ENCODE measurements at places on chromosomes 4 and X.

GRCh38 chr4:159725571-159725970, 622.7 kb downstream of the RAPGEF2 start:
- no peak for DNase-seq
- no peaks in the 10 kb centered on the region for H3K27me3 ChIP-seq
- no peak overlapping the region for H3K27ac ChIP-seq
- no peak overlapping the region for H3K4me3 ChIP-seq

DNA sequence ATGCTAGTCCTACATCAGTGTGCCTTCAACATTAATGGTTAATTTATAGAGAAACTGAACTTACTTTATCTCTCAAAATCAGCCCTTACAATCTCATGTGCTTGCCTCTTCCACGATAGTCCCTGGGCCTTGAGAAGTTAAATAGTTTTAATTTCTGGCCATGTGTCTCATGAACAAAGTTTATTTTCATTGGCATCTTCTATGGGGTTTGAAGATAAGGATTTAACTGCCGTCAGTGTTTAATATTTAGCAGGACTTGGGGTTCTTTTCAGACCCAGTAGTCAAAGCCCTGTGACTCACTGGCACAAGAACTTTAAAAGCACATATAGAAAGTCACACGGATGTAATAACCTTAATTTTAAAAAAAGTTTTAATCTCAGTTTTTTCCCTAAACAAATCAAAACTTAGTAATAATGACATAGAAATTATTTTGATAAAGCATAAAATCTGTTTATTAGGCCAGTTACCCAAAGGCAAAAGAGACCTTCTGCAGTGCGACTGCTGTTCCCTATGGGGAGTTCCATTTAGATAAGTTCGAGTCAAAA, 10.1 kb upstream of the MPP1 start:
- no peak for DNase-seq
- H3K36me3 ChIP-seq, result no peaks in the 10 kb centered on the region
- H3K27me3 ChIP-seq, result no peaks in the 10 kb centered on the region
- no peak overlapping the region for H3K27ac ChIP-seq
- H3K4me1 ChIP-seq, result no peaks in the 10 kb centered on the region

DNA sequence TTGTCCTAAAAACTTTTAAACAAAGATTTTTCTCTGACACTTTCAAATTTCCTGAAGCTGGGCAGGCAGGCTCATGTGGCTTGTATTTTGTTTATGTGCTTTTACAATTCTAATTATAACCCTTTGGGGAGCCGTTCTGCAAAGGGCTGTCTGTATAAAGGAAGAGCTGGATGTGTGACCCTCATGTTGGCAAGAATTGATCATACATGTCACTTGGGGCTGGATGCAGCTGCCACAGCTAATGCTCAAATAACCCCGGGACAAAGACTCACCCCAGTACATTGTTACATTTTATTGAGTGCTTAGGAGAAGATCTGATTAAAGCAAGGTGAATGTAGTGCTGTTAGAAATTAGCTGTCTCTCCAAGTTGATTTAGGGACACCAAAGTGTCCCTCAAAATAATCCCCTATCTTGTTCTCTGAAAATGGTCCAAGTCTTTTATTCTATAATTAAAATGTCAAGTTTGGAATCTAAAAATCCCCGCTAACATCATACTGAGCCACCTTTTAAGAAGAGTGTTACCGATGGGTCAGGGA, 13.0 kb upstream of the DAPP1 start:
- no peaks in the 10 kb centered on the region for H3K4me1 ChIP-seq
- H3K36me3 ChIP-seq, result no peaks in the 10 kb centered on the region
- no peak for DNase-seq
- no peak overlapping the region for H3K27ac ChIP-seq
- no peaks in the 10 kb centered on the region for H3K27me3 ChIP-seq
- no peak overlapping the region for H3K4me3 ChIP-seq

DNA sequence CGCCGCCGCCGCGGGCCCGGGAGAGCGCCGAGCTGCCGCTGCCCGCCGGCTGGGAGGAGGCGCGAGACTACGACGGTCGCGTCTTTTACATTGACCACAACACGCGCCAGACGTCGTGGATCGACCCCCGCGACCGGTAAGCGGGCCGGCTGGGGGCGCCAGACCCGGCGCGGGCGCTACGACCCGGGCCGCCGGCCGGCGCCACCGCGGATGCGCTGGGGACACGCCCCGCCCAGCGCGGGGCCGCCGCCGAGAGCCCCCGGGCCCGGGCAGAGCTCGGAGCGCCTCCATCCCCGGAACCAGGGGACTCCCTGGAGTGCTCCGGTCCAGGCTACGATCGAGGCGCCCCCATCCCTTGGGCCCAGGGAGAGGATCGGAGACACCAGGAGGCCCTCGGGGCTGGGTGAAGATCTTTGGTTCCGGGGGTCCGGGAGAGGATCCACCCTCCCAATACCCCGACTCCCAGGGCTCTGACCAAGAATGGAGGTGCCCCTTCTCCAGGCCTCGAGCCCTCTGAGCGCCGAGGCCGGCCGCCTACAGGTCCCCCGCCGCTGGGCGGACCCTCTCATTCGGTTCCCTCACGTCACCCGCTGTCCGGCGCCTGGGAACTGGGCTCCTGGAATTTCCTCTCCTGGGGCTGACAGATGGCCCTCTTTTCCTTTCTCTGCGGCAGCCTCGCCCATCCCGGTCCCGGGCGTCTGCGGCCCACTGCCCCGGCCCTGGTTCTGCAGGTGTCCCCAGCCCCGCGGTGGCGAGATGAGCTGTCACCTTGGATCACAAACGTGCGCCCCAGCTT, 48.8 kb downstream of the CLDN34 start:
- H3K27me3 ChIP-seq, result no peaks in the 10 kb centered on the region
- no peak overlapping the region for H3K4me3 ChIP-seq
- peak; percentile 38 for DNase-seq
- H3K27ac ChIP-seq, result peak overlapping the region; percentile 56
- no peaks in the 10 kb centered on the region for H3K4me1 ChIP-seq
- no peaks in the 10 kb centered on the region for H3K36me3 ChIP-seq

DNA sequence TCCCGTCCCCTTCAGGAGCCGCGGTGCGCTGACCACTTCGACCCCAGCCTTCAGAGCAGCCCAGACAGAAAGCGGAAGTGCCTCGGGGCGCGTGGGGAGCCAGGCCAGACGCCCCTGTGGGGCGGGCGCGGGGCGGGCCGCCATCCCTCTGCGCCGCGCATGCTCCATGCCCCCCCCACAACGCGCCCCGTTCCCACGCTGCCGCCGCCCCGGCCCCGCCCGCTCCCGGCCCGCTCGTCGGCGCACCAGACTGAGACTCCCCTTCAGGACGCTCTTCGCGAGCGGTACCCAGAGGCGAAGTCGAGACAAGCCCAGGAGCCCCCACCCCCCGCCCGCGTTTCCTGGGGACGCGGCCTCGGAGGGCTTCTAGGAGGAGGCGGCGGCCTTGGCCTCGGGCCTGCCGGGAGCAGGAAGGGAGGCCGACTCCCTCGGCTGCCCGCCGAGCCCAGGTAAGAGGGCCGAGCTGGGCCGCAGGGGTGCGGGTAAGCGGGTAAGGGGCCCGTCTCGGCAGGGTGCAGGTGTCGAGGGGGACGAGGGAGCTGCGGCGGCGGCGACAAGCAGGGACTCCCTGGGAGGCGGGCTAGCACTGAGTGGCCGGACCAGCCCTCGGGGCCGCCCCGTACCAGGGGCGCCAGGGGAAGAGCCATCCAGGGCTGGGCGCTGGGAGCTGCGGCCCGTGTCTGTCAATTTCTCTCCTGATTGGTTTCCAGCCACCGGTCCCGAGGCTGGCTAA, at the start of gene ZFP92:
Gene ZFP92 (plus strand): TSS at position 218 of the 733 bp plus-strand sequence. CDS start 6,851 bp downstream, outside the sequence.
- H3K36me3 ChIP-seq, result no peaks in the 10 kb centered on the region
- no peak for DNase-seq
- H3K27me3 ChIP-seq, result no peaks in the 10 kb centered on the region
- H3K27ac ChIP-seq, result no peak within 1 kb of the TSS
- H3K4me3 ChIP-seq, result peak within 1 kb of the TSS; percentile 48
- H3K4me1 ChIP-seq, result peaks cover 8% of the 10 kb centered on the region

GRCh38 chrX:27863809-27864208, 56.0 kb downstream of the MAGEB10 start:
- no peak overlapping the region for H3K4me3 ChIP-seq
- no peaks in the 10 kb centered on the region for H3K4me1 ChIP-seq
- H3K27me3 ChIP-seq, result no peaks in the 10 kb centered on the region
- no peak overlapping the region for H3K27ac ChIP-seq
- H3K36me3 ChIP-seq, result no peaks in the 10 kb centered on the region

GRCh38 chr4:2394528-2394927, 23.9 kb downstream of the ZFYVE28 start:
- no peak overlapping the region for H3K4me3 ChIP-seq
- no peaks in the 10 kb centered on the region for H3K27me3 ChIP-seq
- no peaks in the 10 kb centered on the region for H3K36me3 ChIP-seq

GRCh38 chr4:149980121-149980682, 98.0 kb upstream of the DCLK2 start:
- no peaks in the 10 kb centered on the region for H3K4me1 ChIP-seq
- H3K27me3 ChIP-seq, result no peaks in the 10 kb centered on the region
- H3K4me3 ChIP-seq, result no peak overlapping the region
- no peaks in the 10 kb centered on the region for H3K36me3 ChIP-seq
